Panc1 (cell line): ENCODE measurements at places on chromosomes 11 and 22. TPM values are rescaled to one million over a fixed set of nuclear protein-coding genes. Genes with fewer than 3 reads are reported as not detected.

- no peak for DNase-seq
Measured at GRCh38 chr11:34238533-34238932, 119.3 kb downstream of the ABTB2 start.

DNA sequence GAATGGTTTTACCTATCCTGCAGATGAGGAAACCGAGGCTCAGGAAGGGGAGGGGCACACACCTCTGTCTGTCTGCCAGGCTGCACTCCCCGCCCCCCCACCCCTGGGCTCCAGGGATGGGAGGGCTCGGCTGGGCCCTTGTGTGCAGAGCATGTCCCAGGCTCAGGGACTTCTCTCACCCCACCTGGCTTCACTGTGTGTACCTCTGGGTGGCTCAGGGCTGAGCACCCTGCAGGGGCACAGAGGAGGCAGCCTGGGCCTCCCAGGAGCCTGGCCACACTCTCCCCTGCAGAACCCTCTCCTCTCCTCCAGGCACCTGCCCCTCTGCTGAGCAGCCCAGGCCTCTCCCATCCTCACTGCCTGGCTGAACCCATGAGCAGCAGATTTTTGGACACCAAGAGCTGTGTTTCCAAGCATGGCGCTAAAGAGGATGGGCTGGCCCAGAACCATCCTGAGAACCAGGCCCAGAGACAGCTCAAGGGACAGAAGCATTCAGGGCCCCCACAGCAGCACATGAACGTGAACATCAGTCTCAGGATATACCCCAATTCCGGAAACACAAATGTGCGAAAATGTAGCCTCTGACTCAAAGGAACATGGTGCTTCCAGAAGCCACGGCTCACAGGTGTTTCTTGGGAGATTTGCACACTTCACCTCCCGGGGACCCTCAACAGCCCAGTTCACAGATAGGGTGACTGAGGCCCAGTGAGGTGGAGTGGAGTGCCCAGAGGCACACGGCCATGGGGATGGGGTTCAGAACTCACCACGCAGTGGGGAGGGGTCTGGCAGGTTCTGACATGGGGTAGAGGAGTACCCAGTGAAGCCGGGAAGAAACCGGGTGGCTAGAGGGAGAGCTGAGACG lies 10.5 kb downstream of the EMID1 start:
- DNase-seq: no peak

GRCh38 chr22:25554238-25554671 lies 10.2 kb upstream of the GRK3 start:
- no peak for DNase-seq

The HBE1 gene
- 3.2 TPM for total RNA-seq

The SYTL2 gene
- total RNA-seq: 132 TPM

The OR4A16 gene
- not detected for total RNA-seq
